ENCODE measurements at places on chromosomes 1 and 21. TPM values are rescaled to one million over a fixed set of nuclear protein-coding genes. Genes with fewer than 3 reads are reported as not detected.

The FHAD1 gene
- total RNA-seq: 0.33 TPM

The RAB7B gene
- total RNA-seq: 12.4 TPM

The HPDL gene
- total RNA-seq: 0.73 TPM

The MFSD2A gene
- total RNA-seq: 0.58 TPM

The TDRD5 gene
- total RNA-seq: not detected

The LRRC53 gene
- total RNA-seq: not detected

The OR2L2 gene
- total RNA-seq: under 0.01 TPM

The TRNP1 gene
- 59.7 TPM for total RNA-seq

The RYR2 gene
- not detected for total RNA-seq

The LCE1C gene
- not detected for total RNA-seq

The SV2A gene
- total RNA-seq: 19.4 TPM

The C1orf94 gene
- total RNA-seq: not detected

The ATAD3A gene
- 25.1 TPM for total RNA-seq

The FAM151A gene
- total RNA-seq: not detected

The FAM72C gene
- total RNA-seq: 1.5 TPM

The KIAA0319L gene
- total RNA-seq: 68.8 TPM

The GUCA2B gene
- not detected for total RNA-seq

The PADI2 gene
- total RNA-seq: 0.15 TPM

The ERICH3 gene
- not detected for total RNA-seq

The ZMYM4 gene
- 39.0 TPM for total RNA-seq

The WLS gene
- 164 TPM for total RNA-seq

The REN gene
- total RNA-seq: not detected

The HCRTR1 gene
- not detected for total RNA-seq

The CCDC30 gene
- 0.99 TPM for total RNA-seq

The POGZ gene
- total RNA-seq: 17.5 TPM

The DIO1 gene
- total RNA-seq: under 0.01 TPM

The S100A3 gene
- total RNA-seq: 8.6 TPM

The LCE3D gene
- total RNA-seq: not detected

The EXOSC10 gene
- total RNA-seq: 59.9 TPM

The AMY1B gene
- total RNA-seq: not detected

The CCDC28B gene
- total RNA-seq: 8.1 TPM

The CORT gene
- not detected for total RNA-seq

The OR14K1 gene
- not detected for total RNA-seq

The ARTN gene
- 0.29 TPM for total RNA-seq

The SPRR2B gene
- total RNA-seq: not detected

The HAX1 gene
- total RNA-seq: 116 TPM

The MRPL37 gene
- 83.5 TPM for total RNA-seq

The NUP133 gene
- 54.6 TPM for total RNA-seq
